ENCODE measurements at places on chromosomes 3 and 15. TPM values are rescaled to one million over a fixed set of nuclear protein-coding genes. Genes with fewer than 3 reads are reported as not detected.

GRCh38 chr15:46213551-46213950 is 578.7 kb downstream of the SQOR start:
- DNase-seq, result no peak

NUP210 gene
- polyA plus RNA-seq, result 9.8 TPM

GRCh38 chr15:64454282-64454681 is 6.1 kb upstream of the ZNF609 start:
- no peak for DNase-seq

- DNase-seq, result no peak
Measured at GRCh38 chr3:13647298-13648059, 98.6 kb downstream of the FBLN2 start.

GRCh38 chr3:135973841-135974240 is 8.3 kb downstream of the PPP2R3A start:
- no peak for DNase-seq

DNA sequence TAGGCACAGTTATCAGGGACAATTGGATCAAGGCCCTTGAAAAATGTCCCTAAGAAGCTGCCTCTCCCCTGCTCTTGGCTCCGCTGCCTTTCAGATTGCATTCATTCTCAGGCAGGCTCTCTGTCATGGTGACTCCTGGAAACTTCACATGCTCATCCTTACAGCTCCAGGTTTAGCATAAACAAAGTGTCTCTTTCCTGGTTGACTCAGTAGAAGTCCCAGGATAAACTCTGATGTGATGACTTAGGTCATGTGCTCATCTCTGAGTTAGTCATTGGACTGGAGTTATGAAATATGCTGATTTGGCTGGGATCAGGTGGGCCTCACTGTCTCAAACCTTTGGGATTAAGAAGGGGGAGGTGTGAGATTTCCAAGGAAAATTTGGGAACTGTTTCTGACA is 243.8 kb downstream of the ZNF621 start:
- no peak for DNase-seq

PRSS50 gene
- 0.16 TPM for polyA plus RNA-seq

CYP1A1 gene
- polyA plus RNA-seq, result 15.0 TPM

MKRN3 gene
- polyA plus RNA-seq, result 0.40 TPM

GRCh38 chr3:158782283-158782989 is 19.4 kb upstream of the MFSD1 start:
- DNase-seq, result peak; percentile 59
